ENCODE measurements at places on chromosomes 6 and 20.
A peak's percentile ranks its signal among the peaks of the same experiment; 100 is the strongest.

- no peaks in the 10 kb centered on the region for H3K27me3 ChIP-seq
- peaks cover 48% of the 10 kb centered on the region for H3K4me1 ChIP-seq
- H3K4me3 ChIP-seq, result no peak overlapping the region
- peak overlapping the region; percentile 36 for H3K27ac ChIP-seq
Measured at GRCh38 chr20:47330933-47331708, 25.4 kb downstream of the ZMYND8 start.

GRCh38 chr20:3744806-3745685, 12.6 kb downstream of the HSPA12B start:
- peaks cover 4% of the 10 kb centered on the region for H3K27me3 ChIP-seq
- no peaks in the 10 kb centered on the region for H3K36me3 ChIP-seq
- DNase-seq, result peak; percentile 86
- peak overlapping the region; percentile 53 for H3K4me3 ChIP-seq
- no peak overlapping the region for H3K27ac ChIP-seq
- H3K4me1 ChIP-seq, result peaks cover 7% of the 10 kb centered on the region

- H3K4me3 ChIP-seq, result peak overlapping the region; percentile 9
- peak; percentile 22 for DNase-seq
- peak overlapping the region; percentile 75 for H3K27ac ChIP-seq
- H3K36me3 ChIP-seq, result peaks cover 29% of the 10 kb centered on the region
Measured at GRCh38 chr6:108565091-108565766, 4.5 kb downstream of the FOXO3 start.

GRCh38 chr20:62900052-62900691, 26.1 kb downstream of the DIDO1 start:
- DNase-seq, result peak; percentile 85
- no peak overlapping the region for H3K4me3 ChIP-seq
- H3K4me1 ChIP-seq, result peaks cover 40% of the 10 kb centered on the region
- H3K27ac ChIP-seq, result peak overlapping the region; percentile 60

DNA sequence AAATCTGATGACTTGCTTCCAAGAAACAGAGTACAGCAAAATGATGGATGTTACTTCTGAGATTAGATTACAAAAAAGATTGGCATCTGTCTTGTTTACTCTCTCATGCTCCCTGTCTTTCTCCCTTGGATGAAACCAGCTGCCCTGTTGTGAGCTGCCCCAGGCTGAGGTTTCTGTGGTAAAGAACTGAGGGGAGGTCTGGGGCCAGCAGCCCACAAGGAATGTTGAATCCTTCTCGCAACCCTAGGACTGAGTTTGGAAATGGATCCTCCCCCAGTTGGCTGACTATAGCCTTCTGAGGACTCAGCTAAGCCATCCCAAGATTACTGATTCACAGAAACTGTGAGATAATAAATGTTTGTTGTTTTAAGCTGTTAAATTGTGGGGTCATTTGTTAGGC, 5.6 kb upstream of the HECA start:
- H3K4me1 ChIP-seq, result peaks cover 78% of the 10 kb centered on the region
- H3K36me3 ChIP-seq, result peaks cover 6% of the 10 kb centered on the region
- H3K4me3 ChIP-seq, result no peak overlapping the region
- H3K27ac ChIP-seq, result peak overlapping the region; percentile 47
- no peak for DNase-seq

DNA sequence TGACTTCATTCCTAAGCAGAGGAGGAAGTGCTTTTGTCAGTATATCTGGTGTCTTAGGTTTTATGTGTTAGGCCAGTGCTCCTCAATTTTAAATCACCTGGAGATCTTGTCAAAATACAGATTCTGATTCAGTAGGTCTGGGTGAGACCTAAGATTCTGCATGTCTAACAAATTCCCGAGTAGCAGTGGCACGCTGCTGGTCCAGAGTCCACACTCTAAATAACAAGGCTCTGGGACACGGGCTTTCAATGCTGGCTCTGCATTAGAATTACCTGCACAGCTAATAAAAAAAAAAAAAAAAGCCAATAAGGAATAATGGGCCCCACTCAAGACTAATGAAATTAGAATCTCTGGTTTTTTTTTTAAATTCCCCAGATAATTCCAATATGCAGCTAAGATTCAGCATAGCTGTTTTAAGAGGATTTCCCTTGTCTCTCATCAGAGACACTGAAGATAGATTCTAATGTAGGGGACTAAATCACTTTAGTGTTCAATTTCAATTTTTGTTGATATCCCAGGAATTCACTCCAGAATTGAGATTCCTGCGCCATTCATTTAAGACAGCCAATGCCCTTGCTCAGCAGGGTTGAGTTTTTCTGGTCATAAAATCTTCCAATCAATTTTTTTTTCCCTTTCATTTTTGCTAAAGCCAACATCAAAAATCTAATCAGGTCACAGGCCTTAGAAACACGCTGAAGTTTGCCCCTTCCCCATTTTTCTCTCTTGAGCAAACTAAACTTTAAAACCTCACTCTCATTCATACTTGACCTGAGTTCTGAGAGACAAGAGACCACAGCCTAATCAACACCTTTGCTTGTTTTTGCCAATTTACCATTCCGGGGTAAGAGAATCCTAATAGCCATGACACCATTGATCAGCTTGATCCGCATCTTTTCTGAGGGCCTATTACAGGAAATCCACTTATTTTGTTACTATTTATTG, 2.4 kb downstream of the TDP2 start:
- no peak overlapping the region for H3K27ac ChIP-seq
- H3K4me3 ChIP-seq, result peak overlapping the region; percentile 91
- no peaks in the 10 kb centered on the region for H3K27me3 ChIP-seq
- H3K4me1 ChIP-seq, result peaks cover 44% of the 10 kb centered on the region
- DNase-seq, result no peak
- H3K36me3 ChIP-seq, result peaks cover 41% of the 10 kb centered on the region

- no peak for DNase-seq
- peaks cover 24% of the 10 kb centered on the region for H3K4me1 ChIP-seq
- no peaks in the 10 kb centered on the region for H3K27me3 ChIP-seq
Measured at GRCh38 chr6:152293404-152293803, 343.8 kb downstream of the SYNE1 start.

- no peak for DNase-seq
- H3K4me1 ChIP-seq, result peaks cover 7% of the 10 kb centered on the region
- no peak overlapping the region for H3K4me3 ChIP-seq
Measured at GRCh38 chr6:110776413-110776812, 38.9 kb downstream of the CDK19 start.

- DNase-seq, result peak; percentile 45
- H3K4me3 ChIP-seq, result no peak overlapping the region
- no peaks in the 10 kb centered on the region for H3K4me1 ChIP-seq
- no peaks in the 10 kb centered on the region for H3K36me3 ChIP-seq
Measured at GRCh38 chr20:38658879-38659596, 57.4 kb downstream of the ARHGAP40 start.

GRCh38 chr6:137832110-137832509, 34.9 kb upstream of the TNFAIP3 start:
- H3K36me3 ChIP-seq, result peaks cover 10% of the 10 kb centered on the region
- no peaks in the 10 kb centered on the region for H3K27me3 ChIP-seq
- H3K27ac ChIP-seq, result peak overlapping the region; percentile 36

GRCh38 chr20:53258741-53259140, 286.6 kb downstream of the TSHZ2 start:
- H3K27me3 ChIP-seq, result no peaks in the 10 kb centered on the region
- no peak overlapping the region for H3K27ac ChIP-seq
- no peaks in the 10 kb centered on the region for H3K36me3 ChIP-seq
- H3K4me1 ChIP-seq, result peaks cover 2% of the 10 kb centered on the region
- no peak for DNase-seq

- peaks cover 14% of the 10 kb centered on the region for H3K27me3 ChIP-seq
- H3K36me3 ChIP-seq, result peaks cover 5% of the 10 kb centered on the region
- H3K27ac ChIP-seq, result no peak overlapping the region
- no peak overlapping the region for H3K4me3 ChIP-seq
- peaks cover 29% of the 10 kb centered on the region for H3K4me1 ChIP-seq
- peak; percentile 66 for DNase-seq
Measured at GRCh38 chr6:3159805-3160781, 2.7 kb upstream of the TUBB2A start.

- H3K36me3 ChIP-seq, result no peaks in the 10 kb centered on the region
- H3K4me3 ChIP-seq, result no peak overlapping the region
- peaks cover 4% of the 10 kb centered on the region for H3K4me1 ChIP-seq
- H3K27me3 ChIP-seq, result no peaks in the 10 kb centered on the region
- H3K27ac ChIP-seq, result no peak overlapping the region
- no peak for DNase-seq
Measured at GRCh38 chr6:128172081-128172480, 271.2 kb upstream of the THEMIS start.

GRCh38 chr20:5722927-5723326, 27.3 kb upstream of the SHLD1 start:
- H3K27ac ChIP-seq, result peak overlapping the region; percentile 66
- no peaks in the 10 kb centered on the region for H3K27me3 ChIP-seq
- H3K4me1 ChIP-seq, result peaks cover 22% of the 10 kb centered on the region
- DNase-seq, result peak; percentile 53
- H3K4me3 ChIP-seq, result no peak overlapping the region

All from activated CD8-positive, alpha-beta T cell treated with anti-CD3 and anti-CD28 coated beads for 36 hours (primary cell).